ENCODE measurements at places on chromosomes 5 and 9.

GRCh38 chr9:129287619-129288305 is 109.7 kb upstream of the IER5L start:
- DNase-seq, result no peak

GRCh38 chr5:107772418-107773310 is 101.9 kb upstream of the EFNA5 start:
- no peak for DNase-seq

DNA sequence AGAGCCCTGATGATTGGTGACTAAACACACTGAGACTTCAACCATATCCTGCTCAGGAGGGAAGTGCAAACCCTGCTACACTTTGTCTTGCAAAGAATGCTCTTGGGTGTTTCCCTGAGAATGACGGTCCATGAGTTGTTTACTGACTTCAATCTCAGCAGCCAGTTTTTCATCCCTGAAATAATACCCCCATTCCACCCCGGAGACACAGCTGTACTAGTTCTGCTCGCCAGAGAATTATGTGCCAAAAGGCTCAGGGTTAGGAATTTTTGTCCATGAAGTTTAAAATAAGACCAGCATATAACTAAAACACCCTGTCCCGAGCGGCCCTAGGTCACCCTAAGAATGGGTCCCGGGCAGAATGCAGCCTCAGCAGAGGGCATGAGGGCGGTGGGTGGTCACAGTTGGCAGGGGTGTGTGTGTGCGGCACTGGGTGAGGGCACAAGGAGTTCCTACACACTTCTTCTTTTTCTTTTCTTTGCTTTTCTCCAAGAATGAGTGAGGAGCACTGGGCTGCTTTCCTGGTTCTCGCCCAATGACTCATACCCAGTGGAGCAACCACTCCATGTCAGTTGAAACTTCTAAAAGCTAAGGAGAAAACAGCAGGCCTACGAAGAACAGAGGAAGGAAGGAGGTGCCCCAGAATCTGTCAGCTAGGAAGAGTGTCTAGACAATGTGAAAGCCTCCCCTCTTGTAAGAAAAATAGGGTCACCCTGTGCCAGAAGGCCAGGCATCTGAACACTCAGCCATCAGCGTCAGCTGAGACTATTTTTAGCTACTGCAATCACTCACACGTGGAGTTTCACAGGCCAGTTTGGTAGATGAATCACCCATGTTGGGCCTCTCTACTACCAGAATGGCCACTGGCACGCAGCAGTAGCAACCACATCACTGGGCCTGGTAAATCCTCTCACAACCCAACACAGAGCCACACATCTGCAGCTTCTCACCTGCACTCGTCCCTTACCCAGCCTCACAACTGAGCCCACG is 105.9 kb downstream of the DPYSL3 start:
- DNase-seq, result peak; percentile 98

DNA sequence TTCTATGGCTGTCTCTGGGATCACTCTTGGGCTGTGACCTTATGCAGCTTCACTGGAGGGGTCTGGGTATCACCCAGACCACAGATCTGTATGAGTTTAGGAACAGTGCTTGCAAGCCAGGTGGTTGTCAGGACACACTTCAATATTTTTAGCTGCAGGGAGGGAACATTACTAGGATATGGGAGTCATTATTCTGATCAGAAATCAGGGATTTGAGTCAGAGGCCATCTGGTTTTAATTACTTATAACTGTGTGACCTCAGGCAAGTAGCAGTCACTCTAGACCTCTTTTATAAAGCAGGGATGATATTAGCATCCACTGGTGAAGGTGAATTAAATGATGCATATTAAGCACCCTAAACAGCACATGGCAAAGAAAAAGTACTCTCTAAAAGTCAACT is 60.1 kb upstream of the NMUR2 start:
- no peak for DNase-seq

DNA sequence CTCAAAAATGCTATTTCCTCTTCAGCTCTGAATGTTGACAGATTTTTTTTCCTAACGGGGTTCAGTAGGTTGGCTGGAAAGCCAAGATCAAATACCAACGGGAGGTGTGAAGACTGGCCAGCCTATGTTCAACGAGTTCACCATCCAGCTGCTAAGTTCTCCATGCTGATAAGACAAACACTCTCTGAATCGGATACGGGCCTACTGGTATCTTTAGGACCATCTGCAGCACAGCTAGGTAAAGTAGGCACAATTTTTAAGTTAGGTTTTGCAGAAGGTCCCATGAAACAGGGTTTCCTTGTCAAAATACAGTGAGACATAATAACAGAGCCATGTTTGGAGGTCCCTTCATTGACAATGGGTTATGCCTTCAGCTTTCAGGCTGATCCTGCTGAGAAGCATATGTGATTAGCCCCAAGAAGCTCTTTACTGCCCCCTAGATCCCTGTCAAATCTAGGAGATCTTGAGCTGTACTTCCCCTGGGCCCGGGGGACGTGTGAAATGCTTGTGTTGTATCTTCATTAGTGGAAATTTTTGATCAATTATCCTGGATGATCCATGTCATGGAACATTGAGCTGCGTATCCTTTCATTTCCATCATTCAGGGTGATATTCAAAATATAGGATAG is 60.6 kb downstream of the PGM5 start:
- DNase-seq, result no peak

GRCh38 chr9:840343-840742 is 1.2 kb upstream of the DMRT1 start:
- DNase-seq, result no peak

- DNase-seq, result no peak
Observed at GRCh38 chr9:114910541-114910940, 19.9 kb downstream of the TNFSF8 start.

DNA sequence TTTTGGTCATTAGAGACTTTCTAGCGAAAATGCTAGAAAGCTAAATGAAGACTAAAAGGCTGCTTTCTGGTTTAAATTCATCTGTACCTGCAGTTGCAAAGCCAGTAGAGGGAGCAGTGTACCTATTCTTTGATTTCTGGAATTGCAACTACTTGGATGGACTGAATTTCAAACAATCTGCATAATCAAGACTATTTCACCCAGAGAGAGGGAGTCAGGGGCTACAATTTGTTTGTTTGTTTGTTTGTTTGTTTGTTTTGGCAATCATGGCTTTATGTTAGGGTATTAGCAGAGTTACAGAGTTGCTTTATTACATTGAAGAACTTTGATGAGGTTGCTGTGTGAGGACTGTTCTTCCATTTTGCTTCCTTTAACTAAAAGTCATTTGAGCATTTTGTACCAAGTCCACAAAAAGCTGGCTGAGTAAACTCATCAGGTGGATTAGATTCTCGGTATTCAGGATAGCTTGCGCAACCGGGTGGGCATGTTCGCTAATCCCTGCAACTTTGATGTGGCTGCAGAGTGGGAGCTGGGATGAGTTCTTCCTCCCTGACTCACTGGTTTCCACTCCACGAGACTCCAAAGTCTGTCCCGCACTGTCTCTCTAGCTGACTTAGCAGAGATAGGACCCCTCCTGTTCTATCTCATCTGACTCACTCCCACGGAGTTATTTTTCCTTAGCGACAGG is 80.0 kb upstream of the TUT7 start:
- DNase-seq, result peak; percentile 66

GRCh38 chr5:119412279-119413227 is 39.7 kb upstream of the HSD17B4 start:
- no peak for DNase-seq

DNA sequence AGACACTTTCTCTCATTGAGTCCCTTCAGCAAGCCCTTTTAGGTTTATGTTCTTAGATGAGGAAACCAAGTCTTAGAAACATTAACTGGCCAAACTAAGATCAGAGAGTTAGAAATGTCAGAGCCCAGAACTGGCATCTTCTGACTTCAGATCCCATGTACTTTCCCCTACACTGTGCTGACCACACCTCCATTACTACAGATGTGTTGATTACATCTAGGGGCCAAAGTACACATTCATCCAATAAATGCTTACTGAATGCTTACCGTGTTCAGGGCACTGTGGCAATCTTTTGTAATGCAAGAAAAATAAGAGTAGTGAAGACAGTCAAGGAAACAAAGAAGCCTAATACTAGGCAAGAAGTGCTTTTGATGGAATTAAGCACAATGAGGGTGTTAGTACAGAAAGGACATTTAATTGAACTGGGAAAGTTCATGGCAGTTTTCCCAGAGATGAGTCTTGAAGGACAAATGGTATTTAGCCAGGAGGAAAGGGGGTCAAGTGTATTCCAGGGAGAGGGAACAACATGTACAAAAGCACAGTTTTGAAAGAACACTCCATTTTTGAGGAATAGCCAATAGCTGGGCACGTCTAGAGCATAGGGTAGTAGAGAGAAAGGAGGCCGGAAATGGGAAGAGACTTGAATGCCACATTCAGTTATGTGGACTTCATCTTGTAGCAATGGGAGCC is 89.7 kb upstream of the CDKN2B start:
- no peak for DNase-seq

GRCh38 chr9:125176636-125177035 is 13.0 kb downstream of the PPP6C start:
- no peak for DNase-seq

Measured in AG09309 (cell line).